Chondrocyte (in vitro differentiated cells): ENCODE measurements at places on chromosomes 5 and 9.

DNA sequence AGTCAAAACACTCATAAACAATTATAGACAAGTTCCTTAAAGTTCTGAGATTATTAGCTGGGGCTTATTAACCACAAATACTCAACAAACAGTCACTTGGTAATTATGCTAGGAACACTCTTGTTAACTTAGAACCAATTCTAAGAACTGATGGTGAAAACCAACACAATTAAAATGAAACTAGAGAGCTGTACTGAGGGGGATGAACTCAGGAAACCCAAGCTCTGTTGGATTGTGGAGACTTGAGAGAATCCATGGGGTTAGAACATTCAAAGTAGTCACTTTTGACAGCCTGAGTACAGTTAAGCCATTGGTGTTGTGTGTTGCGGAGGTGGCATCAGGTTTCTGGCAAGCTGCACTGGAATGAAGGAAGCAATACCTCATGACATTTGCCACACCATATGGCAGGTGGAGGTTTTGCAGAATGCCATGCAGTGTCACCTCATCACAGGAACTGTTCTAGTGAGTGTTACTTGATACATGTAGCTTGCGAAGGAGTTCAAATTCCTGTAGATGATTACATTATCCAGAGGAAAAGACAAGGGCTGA lies 480.9 kb upstream of the CD180 start:
- DNase-seq, result no peak

- DNase-seq, result no peak
Observed at GRCh38 chr9:76943054-76943453, 37.1 kb upstream of the PRUNE2 start.

GRCh38 chr9:28970241-28970654 lies 1397.0 kb upstream of the C9orf72 start:
- no peak for DNase-seq

DNA sequence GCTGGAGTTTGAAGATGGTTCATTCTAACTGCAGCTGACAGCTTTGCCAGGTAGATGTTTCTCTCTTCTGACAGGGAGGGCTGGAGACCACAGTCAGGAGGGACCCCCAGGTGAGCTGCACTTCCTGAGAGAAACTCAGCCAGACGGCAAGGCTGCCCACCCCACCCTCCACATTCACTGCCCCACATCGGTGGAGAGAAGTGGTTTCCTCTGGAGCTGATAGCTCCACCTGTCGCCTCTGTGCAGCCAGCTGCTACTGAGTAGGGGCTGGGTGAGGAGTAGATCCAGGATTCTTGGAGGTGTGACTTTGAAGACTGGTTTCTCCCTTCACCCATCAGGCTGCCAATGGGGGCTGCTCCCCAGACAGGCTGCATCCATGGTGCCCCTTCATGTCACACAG lies 175.0 kb downstream of the CARTPT start:
- no peak for DNase-seq
